Pancreas (tissue), 10 donors: ENCODE measurements at places on chromosomes 16 and 17.

- H3K27me3 ChIP-seq = no peaks in the 10 kb centered on the region
- H3K4me1 ChIP-seq = no peaks in the 10 kb centered on the region
- H3K27ac ChIP-seq = no peak overlapping the region
- no peaks in the 10 kb centered on the region for H3K36me3 ChIP-seq
Observed at GRCh38 chr17:77264617-77265230, 124.0 kb downstream of the SEC14L1 start.

DNA sequence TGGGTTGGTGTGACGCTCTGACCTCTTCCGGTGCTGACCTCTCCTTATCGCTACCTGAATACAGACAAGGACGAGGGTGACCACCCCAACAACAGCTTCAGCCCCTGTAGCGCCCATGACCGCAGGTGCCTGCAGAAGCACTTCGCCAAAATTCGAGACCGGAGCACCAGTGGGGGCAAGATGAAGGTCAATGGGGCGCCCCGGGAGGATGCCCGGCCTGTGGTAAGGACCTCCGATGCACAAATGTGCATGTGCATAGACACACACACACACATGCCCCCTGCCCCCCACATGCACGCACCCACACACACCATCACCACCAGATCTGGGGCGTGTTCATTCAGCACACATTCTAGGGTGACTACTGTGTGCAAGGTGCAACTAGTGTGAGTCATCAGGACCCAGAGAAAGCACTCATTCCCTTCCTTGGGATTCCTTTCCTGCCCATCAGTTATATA, 9.7 kb downstream of the IGFBP4 start:
- no peaks in the 10 kb centered on the region for H3K27me3 ChIP-seq
- peaks cover 14% of the 10 kb centered on the region for H3K4me1 ChIP-seq
- no peak for DNase-seq
- no peak overlapping the region for H3K4me3 ChIP-seq
- H3K36me3 ChIP-seq = no peaks in the 10 kb centered on the region
- no peak overlapping the region for H3K27ac ChIP-seq

DNA sequence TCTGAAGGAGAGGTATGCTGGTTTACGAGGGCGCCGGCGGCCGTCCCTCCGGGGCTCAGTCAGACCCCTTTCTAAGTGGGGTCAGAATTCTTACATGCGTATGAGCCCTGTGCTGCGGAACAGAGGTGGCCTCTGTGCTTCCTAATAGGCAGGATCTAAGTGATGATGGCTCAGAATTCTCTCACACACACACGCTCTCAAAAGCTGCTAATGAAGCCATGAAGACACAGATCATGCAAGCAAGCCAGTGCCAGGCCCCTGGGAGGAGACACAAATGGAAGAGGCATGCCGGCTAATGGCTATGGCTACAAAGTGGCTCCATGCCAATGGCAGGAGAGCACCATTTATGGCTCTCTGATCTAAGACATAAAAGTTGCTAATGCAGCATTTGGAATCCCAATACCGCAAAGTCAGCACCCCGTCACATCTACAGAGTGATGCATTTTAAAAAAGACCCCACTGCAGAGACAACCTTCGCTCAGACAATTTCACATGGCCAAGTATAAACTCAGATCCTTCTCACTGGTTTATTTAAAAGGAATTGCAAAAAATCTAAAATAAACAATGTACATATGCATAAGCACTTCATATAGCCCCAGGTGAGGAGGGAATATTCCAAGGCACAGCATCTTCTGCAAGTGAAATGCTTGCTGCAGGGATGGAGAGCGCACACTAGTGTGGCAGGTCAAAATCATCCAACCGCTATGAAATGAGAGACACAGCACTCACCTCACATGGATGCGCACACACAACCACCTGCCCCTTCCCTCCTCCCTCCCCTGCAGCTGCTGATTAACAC, 24.5 kb downstream of the NPLOC4 start:
- no peaks in the 10 kb centered on the region for H3K27me3 ChIP-seq
- no peak for DNase-seq
- H3K4me3 ChIP-seq = no peak overlapping the region
- H3K27ac ChIP-seq = no peak overlapping the region
- peaks cover 4% of the 10 kb centered on the region for H3K36me3 ChIP-seq

GRCh38 chr16:491220-491919, 36.1 kb upstream of the CAPN15 start:
- no peak for DNase-seq
- no peaks in the 10 kb centered on the region for H3K4me1 ChIP-seq
- no peak overlapping the region for H3K27ac ChIP-seq
- H3K36me3 ChIP-seq = no peaks in the 10 kb centered on the region
- no peak overlapping the region for H3K4me3 ChIP-seq

DNA sequence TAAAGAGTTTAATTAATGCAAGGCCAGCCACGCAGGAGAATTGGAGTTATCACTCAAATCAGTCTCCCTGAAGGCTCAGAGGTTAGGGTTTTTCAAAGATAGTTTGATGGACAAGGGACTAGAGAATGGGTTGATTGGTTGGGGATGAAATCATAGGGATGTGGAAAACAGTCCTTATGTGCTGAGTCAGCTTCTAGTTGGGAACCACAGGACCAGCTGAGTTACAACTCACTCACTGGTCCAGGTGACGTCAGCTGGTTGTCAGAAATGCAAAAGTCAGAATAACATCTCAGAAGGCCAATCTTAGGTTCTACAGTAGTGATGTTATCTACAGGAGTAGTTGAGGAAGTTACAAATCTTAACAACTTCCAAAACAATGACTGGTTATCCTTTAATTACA, 47.6 kb downstream of the CPD start:
- H3K36me3 ChIP-seq = peaks cover 3% of the 10 kb centered on the region
- no peaks in the 10 kb centered on the region for H3K4me1 ChIP-seq
- no peaks in the 10 kb centered on the region for H3K27me3 ChIP-seq
- DNase-seq = no peak
- H3K27ac ChIP-seq = no peak overlapping the region
- H3K4me3 ChIP-seq = no peak overlapping the region

- DNase-seq = peak; percentile 50
- H3K27me3 ChIP-seq = no peaks in the 10 kb centered on the region
- H3K4me1 ChIP-seq = peaks cover 3% of the 10 kb centered on the region
- H3K27ac ChIP-seq = peak overlapping the region; percentile 50
- no peak overlapping the region for H3K4me3 ChIP-seq
- H3K36me3 ChIP-seq = no peaks in the 10 kb centered on the region
Observed at GRCh38 chr17:27345141-27345904, 51.4 kb downstream of the WSB1 start.

DNA sequence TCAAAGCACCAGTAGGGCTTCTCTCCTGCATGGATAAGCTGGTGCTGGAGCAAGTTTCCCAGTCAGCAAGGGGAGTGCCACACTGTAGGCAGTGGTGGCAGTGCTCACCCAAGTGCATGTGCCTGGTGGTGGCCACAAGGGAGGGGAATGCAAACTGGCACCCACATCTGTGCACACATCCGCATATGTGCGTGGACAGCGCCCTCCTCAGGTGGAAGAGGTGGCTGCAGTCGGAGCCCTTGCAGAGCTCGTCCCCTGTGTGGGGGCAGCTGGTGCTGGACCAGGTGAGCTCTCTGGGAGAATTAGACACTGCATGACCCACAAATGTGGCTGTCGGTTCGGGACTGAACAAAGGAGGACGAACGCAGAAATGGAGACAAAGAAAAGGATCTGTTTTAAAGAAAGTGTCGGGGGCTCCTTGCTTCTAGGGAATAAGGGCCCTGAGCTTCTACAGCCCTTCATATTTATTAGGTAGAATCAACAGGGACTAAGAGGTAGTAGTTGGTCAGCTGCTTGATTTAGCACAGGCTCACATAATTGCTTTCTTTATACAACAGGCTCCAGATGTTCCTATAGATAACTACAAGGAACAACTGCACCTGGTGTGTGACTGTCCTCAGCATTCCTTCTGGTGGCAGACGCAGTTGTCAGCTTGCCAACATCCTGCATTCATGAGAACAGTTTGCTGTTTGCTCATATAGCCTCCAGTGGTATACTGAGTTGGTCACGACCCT, 5.3 kb upstream of the ZNF689 start:
- no peak overlapping the region for H3K27ac ChIP-seq
- DNase-seq = no peak
- no peaks in the 10 kb centered on the region for H3K27me3 ChIP-seq
- no peak overlapping the region for H3K4me3 ChIP-seq
- H3K4me1 ChIP-seq = peaks cover 3% of the 10 kb centered on the region
- H3K36me3 ChIP-seq = no peaks in the 10 kb centered on the region

- no peaks in the 10 kb centered on the region for H3K4me1 ChIP-seq
- no peak for DNase-seq
- H3K27me3 ChIP-seq = no peaks in the 10 kb centered on the region
- no peak overlapping the region for H3K27ac ChIP-seq
- H3K4me3 ChIP-seq = no peak overlapping the region
Observed at GRCh38 chr16:88318051-88318450, 64.7 kb upstream of the ZNF469 start.

DNA sequence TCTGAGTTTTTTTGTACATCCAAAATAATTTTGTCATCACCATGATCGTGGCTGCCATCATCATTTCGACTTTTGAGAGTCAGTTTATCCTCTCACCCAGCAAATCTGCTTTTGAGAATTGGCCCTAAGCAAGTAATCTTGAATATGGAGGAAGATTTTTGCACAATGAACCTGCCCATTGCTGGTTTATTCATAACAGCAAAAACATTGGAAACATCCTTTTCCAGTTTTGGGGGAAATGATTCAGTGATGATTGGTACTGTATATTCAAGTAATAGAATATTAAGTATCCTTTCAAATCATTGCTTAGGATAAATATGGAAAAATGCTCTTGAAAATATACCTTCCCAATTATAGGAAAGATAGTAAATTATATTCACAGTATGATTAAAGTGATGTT, 53.1 kb downstream of the PRKCA start:
- no peaks in the 10 kb centered on the region for H3K27me3 ChIP-seq
- H3K27ac ChIP-seq = no peak overlapping the region
- no peak overlapping the region for H3K4me3 ChIP-seq
- H3K36me3 ChIP-seq = no peaks in the 10 kb centered on the region
- no peak for DNase-seq

DNA sequence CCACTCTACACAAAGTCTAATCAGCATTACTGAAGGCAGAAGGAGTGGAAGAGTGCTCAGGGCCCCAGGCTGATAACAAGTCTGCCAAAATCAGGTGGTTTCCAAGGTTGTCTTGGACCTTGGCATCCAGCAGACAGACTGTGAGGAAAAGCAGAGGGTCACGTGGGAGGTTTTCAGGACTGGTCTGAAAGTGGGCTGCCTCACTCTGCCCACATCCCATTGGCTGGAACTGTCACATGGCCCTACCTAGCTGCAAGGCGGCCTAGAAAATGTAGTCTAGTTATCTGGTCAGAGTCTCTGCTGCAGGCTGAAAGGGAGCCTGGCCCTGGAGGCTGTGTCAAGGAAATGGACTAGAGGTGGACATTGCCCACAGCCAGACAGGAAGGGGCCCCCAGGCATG, 310.7 kb upstream of the ASIC2 start:
- H3K27me3 ChIP-seq = no peaks in the 10 kb centered on the region
- no peak overlapping the region for H3K4me3 ChIP-seq
- no peak for DNase-seq
- no peak overlapping the region for H3K27ac ChIP-seq
- H3K4me1 ChIP-seq = no peaks in the 10 kb centered on the region

DNA sequence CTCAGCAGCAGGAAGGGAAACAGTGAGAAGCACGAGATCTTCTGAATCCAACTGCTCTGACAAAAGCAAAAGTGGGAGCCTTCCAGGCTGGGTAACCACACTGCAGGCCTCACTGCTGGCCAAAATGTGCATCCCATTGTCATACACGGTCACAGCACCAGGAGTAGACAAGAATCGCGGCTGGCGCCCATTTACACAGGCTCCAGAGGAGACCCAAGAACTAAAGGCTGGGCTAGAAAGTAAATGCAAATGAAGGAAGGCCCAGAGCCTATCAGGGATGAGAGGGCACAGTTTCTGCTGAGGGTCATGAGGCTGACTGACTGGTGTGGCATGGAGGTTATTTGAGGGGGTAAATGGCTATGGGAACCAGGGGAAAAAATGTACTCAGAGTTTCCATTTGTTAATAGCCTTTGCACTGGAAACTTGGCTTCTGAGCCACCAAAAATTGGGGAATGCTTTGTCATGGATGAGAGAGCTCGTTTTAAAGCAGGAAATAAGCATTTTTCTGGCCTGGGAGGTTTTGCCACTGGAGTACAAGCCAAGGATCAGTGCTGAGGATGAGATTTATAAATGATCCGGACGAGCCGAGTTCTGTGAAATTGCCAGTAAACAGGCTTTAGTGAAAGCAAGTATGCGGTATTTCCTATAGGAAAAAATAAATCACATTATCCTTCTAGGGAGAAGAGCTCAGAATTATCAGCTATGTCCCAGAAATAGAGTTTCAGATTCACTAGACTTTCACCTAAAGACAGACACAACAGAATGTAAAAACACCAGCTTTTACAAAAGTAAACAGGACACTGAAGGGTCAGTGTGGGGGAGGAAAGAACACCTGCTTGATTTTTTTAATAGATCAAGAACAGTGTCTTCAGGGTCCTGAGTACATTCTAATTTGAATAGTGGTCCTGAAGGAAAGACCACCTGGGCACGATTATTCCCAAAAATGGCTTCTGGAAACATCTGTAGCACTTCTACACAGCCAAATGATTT, 66.9 kb upstream of the GSG1L start:
- no peaks in the 10 kb centered on the region for H3K4me1 ChIP-seq
- H3K4me3 ChIP-seq = no peak overlapping the region
- H3K27ac ChIP-seq = no peak overlapping the region

DNA sequence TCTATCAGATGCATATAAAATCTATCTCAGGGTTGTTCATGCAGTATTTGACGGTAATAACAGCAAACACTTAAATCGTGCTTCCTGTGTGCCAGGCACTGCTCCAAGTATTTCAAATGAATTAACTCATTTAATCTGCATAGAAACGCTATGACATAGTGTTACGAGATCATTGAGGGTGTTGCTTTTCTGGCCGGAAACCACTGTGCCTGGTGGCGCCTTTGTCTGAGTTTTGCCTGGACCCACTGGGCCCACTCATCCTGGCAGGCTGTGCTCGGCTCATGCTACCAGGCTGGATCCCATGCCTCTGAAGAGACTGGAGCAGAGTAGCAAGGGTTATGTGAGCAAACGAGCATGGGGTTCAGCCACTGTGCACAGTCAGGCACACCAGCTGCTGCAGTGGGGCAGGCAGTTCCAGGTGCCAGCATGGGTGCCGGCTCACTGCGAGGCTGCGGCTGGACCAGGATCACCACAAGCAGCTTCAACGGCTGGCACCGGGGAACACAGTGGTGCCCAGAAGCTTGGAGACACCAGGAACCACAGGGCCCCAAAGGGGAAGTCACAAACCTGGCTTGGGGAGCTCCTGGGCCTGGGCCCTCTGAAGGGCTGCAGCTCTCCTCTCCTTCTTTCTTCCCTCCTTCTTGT, 45.9 kb upstream of the CLEC19A start:
- no peaks in the 10 kb centered on the region for H3K27me3 ChIP-seq
- no peaks in the 10 kb centered on the region for H3K36me3 ChIP-seq
- no peak overlapping the region for H3K27ac ChIP-seq
- no peaks in the 10 kb centered on the region for H3K4me1 ChIP-seq

- H3K27ac ChIP-seq = no peak overlapping the region
- H3K27me3 ChIP-seq = no peaks in the 10 kb centered on the region
- no peaks in the 10 kb centered on the region for H3K36me3 ChIP-seq
- no peak overlapping the region for H3K4me3 ChIP-seq
Observed at GRCh38 chr17:32586666-32587065, 99.9 kb downstream of the CDK5R1 start.

- H3K4me3 ChIP-seq = no peak overlapping the region
- H3K4me1 ChIP-seq = peaks cover 2% of the 10 kb centered on the region
- DNase-seq = no peak
- no peaks in the 10 kb centered on the region for H3K36me3 ChIP-seq
- H3K27ac ChIP-seq = no peak overlapping the region
- H3K27me3 ChIP-seq = no peaks in the 10 kb centered on the region
Observed at GRCh38 chr16:19822533-19822932, 62.1 kb downstream of the GPRC5B start.
